ENCODE measurements at places on chromosomes 5 and 9. TPM values are rescaled to one million over a fixed set of nuclear protein-coding genes. Genes with fewer than 3 reads are reported as not detected.

The IL5 gene
- total RNA-seq, result not detected

The TAF11L14 gene
- total RNA-seq, result not detected

The ZDHHC21 gene
- 15.0 TPM for total RNA-seq

The POU5F2 gene
- 3.1 TPM for total RNA-seq

The RNF208 gene
- 1.9 TPM for total RNA-seq

The ACSL6 gene
- total RNA-seq, result 0.16 TPM

GRCh38 chr5:100794218-100794617 is 108.9 kb downstream of the ST8SIA4 start:
- H3K36me3 ChIP-seq, result no peaks in the 10 kb centered on the region
- H3K27ac ChIP-seq, result no peak overlapping the region
- H3K4me3 ChIP-seq, result no peak overlapping the region

DNA sequence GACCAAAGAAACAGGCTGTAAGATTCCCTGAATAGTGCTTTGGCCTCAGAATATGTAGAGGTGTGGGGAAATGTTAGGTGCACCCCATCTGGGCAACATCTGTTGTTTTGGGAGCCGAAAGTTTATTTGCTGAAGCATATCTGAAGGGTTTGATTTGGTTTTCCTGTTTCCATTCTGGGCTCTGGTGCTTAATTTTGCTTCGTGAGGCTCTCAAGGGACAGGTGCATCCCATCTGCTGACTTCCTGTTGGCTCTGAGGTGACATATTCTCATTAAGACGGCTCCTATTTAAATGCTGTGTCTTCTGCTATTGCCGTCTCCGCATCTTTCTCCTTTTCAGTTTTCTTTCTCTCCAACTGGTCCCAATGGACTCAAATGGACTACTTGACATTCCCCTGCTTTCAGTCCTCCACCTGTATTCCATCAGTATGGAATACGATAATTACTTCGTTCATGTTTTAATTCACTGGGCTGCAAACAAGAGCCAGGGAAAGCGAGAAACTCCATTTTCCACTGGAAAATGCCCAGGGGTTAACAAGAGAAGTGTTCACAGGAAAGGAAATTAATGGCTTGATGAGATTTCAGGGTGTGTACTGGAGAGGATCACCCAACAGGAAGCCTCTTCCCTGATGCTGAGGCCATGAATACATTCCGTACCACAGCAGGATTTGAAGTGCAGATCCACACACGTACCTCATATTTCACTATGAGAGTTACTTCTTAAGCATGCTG is 104.0 kb downstream of the MTX3 start:
- H3K27ac ChIP-seq, result no peak overlapping the region
- H3K4me3 ChIP-seq, result no peak overlapping the region

- H3K4me3 ChIP-seq, result no peak overlapping the region
- H3K36me3 ChIP-seq, result peaks cover 23% of the 10 kb centered on the region
- DNase-seq, result peak; percentile 59
- no peaks in the 10 kb centered on the region for H3K27me3 ChIP-seq
- H3K27ac ChIP-seq, result no peak overlapping the region
Measured at GRCh38 chr9:137366445-137366810, 56.5 kb downstream of the EXD3 start.

DNA sequence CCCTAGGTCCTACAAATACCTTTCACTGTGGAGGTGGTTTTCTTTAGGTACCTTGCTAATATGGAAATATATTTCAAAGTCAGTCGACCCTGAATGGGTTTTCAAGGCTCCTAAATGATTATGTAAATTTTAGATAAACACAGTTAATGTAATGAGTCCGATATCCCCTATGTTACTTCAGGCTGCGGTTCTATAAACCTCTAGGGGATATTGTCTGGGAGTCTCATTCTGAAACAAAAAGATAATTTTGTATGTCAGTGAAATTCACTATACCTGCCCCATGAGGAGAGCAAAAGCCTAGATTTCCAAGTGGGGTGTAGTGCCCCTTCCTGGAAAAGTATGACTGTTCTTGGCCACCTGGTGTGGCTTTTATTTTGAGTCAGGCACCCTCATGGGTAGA is 377.3 kb downstream of the ICE1 start:
- no peak overlapping the region for H3K4me3 ChIP-seq
- H3K36me3 ChIP-seq, result no peaks in the 10 kb centered on the region
- no peak for DNase-seq
- H3K27ac ChIP-seq, result no peak overlapping the region
- H3K27me3 ChIP-seq, result no peaks in the 10 kb centered on the region

GRCh38 chr5:179166886-179167841 is 107.0 kb downstream of the ZNF354C start:
- peak overlapping the region; percentile 39 for H3K4me3 ChIP-seq
- H3K27me3 ChIP-seq, result no peaks in the 10 kb centered on the region
- H3K27ac ChIP-seq, result no peak overlapping the region
- H3K36me3 ChIP-seq, result no peaks in the 10 kb centered on the region

- no peak for DNase-seq
- no peaks in the 10 kb centered on the region for H3K27me3 ChIP-seq
- no peak overlapping the region for H3K27ac ChIP-seq
- no peak overlapping the region for H3K4me3 ChIP-seq
Measured at GRCh38 chr5:169717288-169717687, 80.2 kb downstream of the DOCK2 start.

- H3K27me3 ChIP-seq, result no peaks in the 10 kb centered on the region
- H3K4me3 ChIP-seq, result no peak overlapping the region
- no peaks in the 10 kb centered on the region for H3K36me3 ChIP-seq
- H3K4me1 ChIP-seq, result no peaks in the 10 kb centered on the region
- H3K27ac ChIP-seq, result no peak overlapping the region
- DNase-seq, result no peak
Measured at GRCh38 chr5:74319076-74319475, 321.5 kb downstream of the ENC1 start.

All from sigmoid colon (tissue), 7 donors.